ENCODE measurements at places on chromosomes 1 and 21. TPM values are rescaled to one million over a fixed set of nuclear protein-coding genes. Genes with fewer than 3 reads are reported as not detected.

LENEP gene
- not detected for total RNA-seq

GJC2 gene
- 0.51 TPM for total RNA-seq

NSUN4 gene
- 15.8 TPM for total RNA-seq

RNF186 gene
- not detected for total RNA-seq
